Fibroblast of the aortic adventitia (primary cell): ENCODE measurements at places on chromosomes 13 and 19. TPM values are rescaled to one million over a fixed set of nuclear protein-coding genes. Genes with fewer than 3 reads are reported as not detected.
A peak's percentile ranks its signal among the peaks of the same experiment; 100 is the strongest.

The FGF21 gene
- not detected in 2 replicates for total RNA-seq

DNA sequence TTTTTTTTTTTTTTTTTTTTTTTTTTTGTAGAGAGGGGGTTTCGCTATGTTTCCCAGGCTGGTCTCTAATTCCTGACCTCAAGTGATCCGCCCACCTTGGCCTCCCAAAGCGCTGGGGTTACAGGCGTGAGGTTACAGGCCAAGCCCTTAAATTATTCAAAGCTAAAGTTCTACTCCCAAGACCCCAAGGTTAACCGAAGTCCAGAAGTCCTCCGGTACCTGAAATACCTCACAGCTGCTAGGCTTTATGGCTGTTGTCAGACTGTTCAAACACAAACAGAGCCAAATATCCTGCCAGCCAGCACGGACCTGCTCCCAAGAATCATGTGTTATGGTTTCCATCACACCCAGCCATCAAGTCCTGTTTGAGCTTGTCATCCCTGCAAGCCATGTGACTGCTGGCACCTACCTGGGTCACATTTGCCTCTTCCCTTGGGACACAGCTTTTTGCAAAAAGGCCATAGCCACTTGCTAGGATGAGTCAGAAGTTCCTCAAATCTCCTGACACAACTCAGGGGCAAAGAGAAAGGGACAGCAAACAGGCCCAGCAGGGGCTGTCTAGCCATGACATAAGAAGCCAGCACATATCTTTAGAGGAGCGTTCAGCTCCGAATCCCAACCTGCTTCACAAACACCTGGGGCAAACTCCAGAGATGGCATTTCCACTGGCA lies 129.9 kb downstream of the FOXO1 start:
- DNase-seq = no peak

- DNase-seq = peak; percentile 100
These were observed 959 bp downstream of the TNPO2 start for GRCh38 chr19:12722566-12723380.

- no peak for DNase-seq
These were observed 110.7 kb downstream of the SLC7A1 start for GRCh38 chr13:29484796-29485195.

The GRIN3B gene
- total RNA-seq = 0.45 and 0.74 TPM in 2 replicates

- no peak for DNase-seq
These were observed 219.9 kb downstream of the SPRY2 start for GRCh38 chr13:80121038-80121437.

The PLA2G4C gene
- total RNA-seq = 6.3 and 23.6 TPM in 2 replicates

DNA sequence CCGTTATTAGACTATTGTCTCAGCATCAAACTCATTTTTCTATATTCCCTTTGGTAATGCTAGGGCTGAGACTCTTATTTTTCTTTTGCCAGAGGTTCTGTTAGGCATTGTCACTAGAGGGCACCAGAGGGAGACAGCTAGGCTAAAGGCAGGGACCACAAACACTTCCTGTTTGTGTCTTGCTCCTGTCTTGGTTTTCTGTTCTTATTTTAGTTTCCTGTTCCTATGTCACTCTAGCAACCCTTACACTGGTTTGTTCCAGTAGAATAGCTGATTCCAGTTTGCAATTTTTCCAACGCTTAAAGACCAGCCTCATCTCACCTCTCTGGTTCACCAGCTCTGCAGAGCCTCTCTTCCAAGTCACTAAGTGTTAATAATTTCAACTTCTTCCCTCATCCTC lies 772.0 kb downstream of the DIAPH3 start:
- peak; percentile 77 for DNase-seq

DNA sequence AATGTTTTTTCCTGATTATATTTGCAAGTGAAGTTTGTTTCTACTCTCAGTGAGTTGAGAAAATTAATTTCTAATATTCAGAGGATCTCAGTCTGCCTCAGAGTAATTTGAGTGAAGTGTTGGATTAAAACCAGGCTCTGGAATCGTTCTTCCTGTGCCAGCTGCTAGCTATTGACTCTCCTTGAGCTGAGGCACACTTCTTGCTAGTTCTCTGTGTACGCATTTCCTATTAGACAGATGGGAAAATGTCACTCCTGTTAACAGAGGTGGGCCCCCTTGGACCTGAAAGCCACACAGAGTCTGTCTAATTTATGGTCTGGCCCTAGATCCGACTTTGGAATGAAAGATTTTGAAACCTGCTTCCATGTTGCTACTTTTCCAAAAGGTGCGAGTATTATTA lies 107.6 kb upstream of the RNF113B start:
- DNase-seq = no peak

DNA sequence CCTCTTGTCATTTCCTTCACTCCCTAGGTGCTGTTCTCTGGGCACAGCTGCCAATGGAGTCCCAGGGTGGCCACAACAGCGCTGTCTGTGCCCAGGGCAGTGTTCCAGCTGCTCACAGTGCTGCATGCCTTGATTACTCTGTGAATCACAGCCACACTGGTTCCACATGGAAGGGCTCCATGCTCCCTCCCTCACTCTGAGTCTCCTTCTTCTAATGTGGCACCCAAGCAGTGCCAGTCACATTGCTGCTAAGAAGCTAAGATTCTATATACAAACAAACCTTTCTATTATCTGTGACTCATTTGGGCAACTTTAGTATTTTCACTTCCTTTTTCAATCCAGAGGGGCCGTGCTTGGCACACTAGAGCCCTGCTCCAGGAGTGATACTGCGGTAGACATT lies 248.7 kb downstream of the TDRD3 start:
- DNase-seq = no peak

GRCh38 chr19:50869479-50869878 lies 3.8 kb upstream of the KLK2 start:
- DNase-seq = no peak

- DNase-seq = no peak
These were observed 8.9 kb upstream of the RSPH6A start for GRCh38 chr19:45824041-45824471.

DNA sequence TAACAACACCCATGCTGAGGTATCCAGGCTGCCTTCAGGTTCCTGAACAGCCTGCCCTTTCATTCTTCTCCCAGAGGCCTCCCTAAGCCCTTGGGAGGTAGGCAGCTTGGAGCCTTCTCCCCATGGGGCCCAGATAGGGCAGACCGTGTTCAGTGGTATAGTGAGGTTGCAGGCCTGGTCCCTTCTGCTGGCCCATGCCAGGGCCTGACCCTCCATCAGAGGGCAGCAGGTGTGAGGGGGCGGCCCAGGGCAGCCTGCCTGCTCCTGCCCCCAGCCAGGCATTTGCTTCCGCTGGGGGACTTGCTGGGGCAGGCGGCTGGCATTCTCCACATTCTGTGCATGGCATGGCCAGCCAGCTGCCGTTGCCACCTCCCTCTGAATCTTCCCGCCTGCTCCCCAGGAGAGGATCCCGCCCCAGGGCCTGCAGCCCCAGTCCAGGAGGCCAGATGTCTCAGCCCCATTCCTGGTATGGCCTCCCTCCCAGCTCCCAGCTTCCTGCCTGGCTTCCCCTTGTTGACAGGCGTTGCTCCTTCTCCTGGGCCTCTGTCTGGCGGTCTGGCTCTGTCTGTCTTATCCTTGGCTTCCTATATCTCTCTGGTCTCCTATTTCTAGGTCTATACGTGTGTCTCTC lies 8.9 kb downstream of the CIC start:
- peak; percentile 50 for DNase-seq

DNA sequence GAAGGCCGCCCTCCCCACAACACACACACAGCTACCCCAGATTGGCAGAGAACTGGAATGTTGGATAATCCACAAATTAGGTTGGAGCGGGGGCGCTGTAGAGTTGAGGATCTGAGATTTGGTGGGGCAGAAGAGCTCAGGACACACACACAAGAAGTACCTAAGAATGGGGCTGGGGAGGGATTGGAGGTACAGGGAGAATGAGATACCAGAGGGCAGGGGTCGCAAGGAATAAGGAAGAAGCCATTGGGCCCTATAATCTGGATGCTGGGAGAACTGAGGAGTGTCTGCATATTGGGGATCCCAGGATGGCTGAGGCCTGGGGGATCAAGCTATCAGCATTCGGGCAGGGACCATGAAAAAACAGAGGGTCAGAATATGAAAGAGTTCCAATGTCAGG lies 11.5 kb downstream of the SYT3 start:
- no peak for DNase-seq

DNA sequence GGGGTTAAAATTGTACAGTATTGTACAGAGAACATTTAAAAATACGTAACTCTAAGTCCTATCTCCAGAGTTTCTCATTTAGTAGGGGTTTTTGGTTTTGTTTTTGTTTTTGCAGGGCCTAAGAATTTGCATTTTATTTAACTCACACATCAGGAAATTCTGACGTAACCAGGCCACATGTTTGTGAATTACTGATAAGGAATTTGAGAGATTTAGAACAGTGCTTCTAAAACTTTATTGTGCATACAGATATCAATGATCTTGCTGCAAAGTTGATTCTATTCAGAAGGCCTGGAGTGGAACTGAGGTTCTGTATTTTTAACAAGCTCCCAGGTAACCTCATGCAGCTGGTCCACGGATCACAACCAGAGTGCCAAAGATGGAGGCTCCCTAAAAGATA lies 49.3 kb downstream of the LIG4 start:
- DNase-seq = no peak

GRCh38 chr19:58450856-58451357 lies 515 bp upstream of the ZNF324B start:
- no peak for DNase-seq

- DNase-seq = no peak
These were observed 19.9 kb upstream of the ZNF208 start for GRCh38 chr19:22030680-22031079.

GRCh38 chr13:38167164-38167822 lies 182.4 kb upstream of the UFM1 start:
- DNase-seq = no peak

The CGB8 gene
- not detected in 2 replicates for total RNA-seq

The SERP2 gene
- 9.5 and 9.9 TPM in 2 replicates for total RNA-seq

DNA sequence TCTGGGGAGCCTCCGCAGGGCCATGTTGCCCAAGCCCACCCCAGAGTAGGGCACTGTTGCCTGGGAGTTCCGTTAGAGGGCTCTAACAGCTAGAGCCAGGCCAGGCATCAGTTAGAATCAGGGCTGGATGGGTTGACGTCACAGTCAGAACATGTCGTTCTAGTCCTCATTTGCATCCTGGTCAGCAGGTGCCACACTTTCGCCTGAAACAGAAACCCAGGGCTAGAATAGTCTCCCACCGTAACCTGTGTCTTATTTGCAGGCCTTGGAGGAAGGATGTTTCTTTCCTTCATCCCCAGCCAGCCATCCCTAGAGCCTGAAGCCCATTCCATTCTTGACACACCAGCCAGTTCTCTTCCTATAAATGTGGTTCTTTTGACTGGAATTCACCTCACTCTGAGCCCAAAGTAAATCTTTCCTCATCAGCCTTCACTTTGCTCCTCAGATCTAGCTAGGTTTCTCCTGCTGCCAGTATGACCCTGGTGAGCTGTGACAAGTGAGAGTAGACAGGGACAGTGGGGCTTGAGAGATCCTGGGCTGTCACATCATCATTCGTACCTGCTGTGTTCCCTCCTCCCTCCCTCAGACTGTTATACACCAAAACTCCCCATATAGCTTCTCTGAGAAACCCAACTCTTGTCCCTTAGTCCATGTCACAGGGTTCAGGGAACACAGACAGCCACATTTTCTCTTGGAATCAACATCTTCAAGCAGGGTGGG lies 12.2 kb upstream of the CCDC97 start:
- no peak for DNase-seq

GRCh38 chr19:7292352-7292949 lies 1.8 kb downstream of the INSR start:
- no peak for DNase-seq

The PCDH17 gene
- total RNA-seq = 0.82 and 1.4 TPM in 2 replicates

The ZNF99 gene
- total RNA-seq = not detected in 2 replicates

- DNase-seq = no peak
These were observed 1476.9 kb downstream of the EFNB2 start for GRCh38 chr13:105058517-105058916.

The ZNF737 gene
- 4.8 and 15.0 TPM in 2 replicates for total RNA-seq

The LILRA1 gene
- total RNA-seq = not detected in 2 replicates

The MZF1 gene
- 15.5 and 21.1 TPM in 2 replicates for total RNA-seq

The UNC13A gene
- total RNA-seq = 0.27 and 0.49 TPM in 2 replicates

The VAV1 gene
- total RNA-seq = not detected in 2 replicates

The RGS9BP gene
- 0.36 and 1.5 TPM in 2 replicates for total RNA-seq

DNA sequence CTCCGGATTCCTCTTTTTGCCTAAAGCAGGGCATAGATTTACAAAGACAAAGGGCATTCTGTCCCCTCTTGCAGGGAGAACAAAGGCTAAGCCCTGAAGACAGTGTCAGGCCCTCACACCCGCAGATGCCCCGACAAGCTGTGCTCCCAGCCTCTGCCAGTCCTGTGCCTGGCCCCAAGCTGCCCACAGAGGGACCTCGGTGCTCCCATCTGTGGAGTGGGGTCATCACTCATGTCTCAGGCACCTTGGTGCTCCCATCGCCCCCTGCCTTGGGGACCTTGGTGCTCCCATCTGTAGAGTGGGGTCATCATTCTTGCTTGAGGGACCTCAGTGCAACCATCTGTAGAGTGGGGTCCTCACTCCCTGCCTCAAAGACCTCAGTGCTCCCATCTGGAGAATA lies 24.3 kb downstream of the C13orf46 start:
- DNase-seq = no peak

The GAS6 gene
- 33.3 and 45.1 TPM in 2 replicates for total RNA-seq

GRCh38 chr19:31342926-31343325 lies 6.3 kb downstream of the TSHZ3 start:
- DNase-seq = no peak

GRCh38 chr13:72694314-72694713 lies 33.1 kb downstream of the MZT1 start:
- no peak for DNase-seq

The CNFN gene
- not detected in 2 replicates for total RNA-seq

- no peak for DNase-seq
These were observed 9.8 kb downstream of the TPRX1 start for GRCh38 chr19:47794526-47794925.

- peak; percentile 59 for DNase-seq
These were observed 160.4 kb upstream of the SGCG start for GRCh38 chr13:23020246-23020843.

DNA sequence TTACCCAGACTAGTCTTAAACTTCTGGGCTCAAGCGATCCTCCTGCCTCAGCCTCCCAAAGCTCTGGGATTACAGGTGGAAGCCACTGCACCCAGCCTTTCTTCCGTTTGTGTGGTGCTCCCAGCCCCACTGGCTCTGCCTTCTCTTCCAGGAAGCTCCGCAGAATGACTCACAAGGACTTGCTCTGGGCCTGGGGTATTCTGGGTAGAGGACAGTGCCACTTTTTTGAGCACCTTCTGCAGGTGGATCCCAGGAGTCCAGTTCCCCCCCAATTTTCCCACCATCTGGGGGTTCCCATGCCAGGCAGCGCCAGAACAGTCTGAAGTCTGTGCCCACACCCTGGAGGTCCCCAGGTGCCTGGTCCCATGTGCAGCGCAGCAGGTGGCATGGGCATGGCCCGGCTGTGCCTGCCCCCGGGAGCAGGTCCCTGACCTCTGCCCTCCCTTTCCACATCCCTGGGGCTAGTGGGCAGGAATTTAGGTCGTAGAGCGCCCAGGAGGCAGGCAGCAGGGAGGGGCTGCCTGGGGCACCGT lies 1.6 kb downstream of the REEP6 start:
- no peak for DNase-seq

DNA sequence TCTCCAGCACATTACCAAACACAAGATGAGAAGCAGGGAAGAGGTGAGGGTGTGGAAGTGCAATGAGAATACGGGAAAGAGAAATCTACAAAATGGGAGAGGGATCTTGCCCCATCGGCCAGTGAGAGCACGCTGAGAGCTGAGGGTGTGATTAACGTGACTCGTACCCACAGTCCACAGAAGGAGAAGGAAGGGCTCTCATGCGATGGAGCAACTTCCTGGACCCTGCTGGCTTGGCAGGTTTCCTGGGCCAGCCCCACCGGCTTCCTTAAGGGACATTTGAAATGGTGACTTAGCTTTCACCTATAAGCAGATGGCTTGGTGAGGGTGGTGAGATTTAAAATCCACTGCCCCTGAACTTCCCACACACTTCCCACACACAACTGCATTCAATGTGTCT lies 740.1 kb downstream of the UQCRFS1 start:
- DNase-seq = no peak
